ENCODE measurements at places on chromosomes 6 and 20.

DNA sequence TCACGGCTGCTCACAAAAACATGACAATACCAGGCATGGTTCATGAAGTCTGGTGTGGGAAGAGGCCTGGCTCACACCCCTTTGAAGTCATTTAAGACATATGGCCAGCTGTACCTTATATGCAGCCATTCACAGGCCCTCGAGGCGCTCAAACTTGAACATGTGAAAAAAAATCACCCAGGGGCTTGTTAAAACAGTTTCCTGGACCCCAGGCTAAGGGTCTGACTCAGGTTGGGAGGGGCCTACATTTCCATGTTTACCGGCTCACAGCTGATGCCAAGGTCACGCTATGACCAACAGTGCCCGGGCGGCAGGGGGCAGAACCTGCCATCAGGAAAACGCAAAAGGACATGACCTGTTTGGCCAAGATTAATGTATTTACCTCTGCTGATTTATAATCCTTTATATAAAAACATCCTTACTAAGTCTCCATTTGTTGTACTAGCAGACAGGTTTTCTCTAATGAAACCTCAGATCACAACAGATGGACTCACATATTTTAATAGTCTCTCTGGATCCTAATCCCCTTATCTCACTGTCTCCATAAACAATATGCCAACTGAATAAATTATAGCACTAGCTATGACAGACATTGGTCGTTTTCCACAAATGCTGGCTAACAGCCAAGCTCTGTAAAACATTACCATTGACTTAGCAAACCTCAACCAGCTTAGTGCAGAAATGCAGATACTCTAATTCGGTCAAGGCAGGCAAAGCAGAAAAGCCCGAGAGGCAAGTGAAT, 19.9 kb downstream of the EZR start:
- no peak for DNase-seq

- DNase-seq = no peak
These were observed 118.3 kb downstream of the STXBP5 start for GRCh38 chr6:147322299-147323162.

- no peak for DNase-seq
These were observed 43.9 kb downstream of the IL20RA start for GRCh38 chr6:137000825-137001224.

DNA sequence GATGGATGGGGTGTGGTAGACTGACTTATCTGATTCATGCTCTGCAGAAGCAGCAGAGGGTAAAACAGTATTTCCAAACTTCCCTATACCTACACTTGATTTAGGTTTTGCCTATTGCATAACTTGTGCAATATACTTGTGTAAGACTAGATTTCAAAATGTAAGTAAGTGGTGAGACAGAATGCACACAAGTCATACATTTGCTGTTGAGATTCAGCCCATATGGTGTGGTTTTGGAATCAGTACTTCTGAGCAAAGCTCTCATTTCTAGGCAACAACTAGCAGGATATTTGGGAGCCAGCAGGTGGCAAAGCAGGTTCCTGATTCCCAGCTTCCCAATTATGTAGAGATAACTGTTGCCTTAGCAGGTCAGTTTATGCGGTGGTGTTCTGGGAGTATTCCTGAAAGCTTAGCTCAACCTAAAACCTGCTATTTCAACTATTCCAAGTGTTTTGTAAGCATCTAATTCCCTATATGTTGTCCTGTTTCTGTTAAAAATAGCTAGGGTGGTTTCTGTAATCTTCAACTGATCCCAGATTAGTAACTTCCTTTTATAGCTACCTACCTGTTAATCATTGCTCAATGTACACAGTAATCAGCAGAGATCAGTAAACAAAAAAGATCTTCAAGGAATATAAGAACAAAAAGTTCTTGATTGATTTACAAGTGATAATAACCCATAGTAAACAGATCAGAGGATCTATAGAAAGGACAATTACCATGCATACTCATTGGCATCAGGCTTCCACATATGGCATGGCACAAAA, 8.5 kb upstream of the FABP7 start:
- DNase-seq = no peak

GRCh38 chr6:149452037-149452939, 32.5 kb downstream of the ZC3H12D start:
- no peak for DNase-seq

Data from stimulated activated CD8-positive, alpha-beta memory T cell treated with anti-CD3 and anti-CD28 coated beads, Interleukin-7, amount 100 ng/mL, for 4 hours (primary cell).